ENCODE measurements at places on chromosomes 7 and 10. TPM values are rescaled to one million over a fixed set of nuclear protein-coding genes. Genes with fewer than 3 reads are reported as not detected.
A peak's percentile ranks its signal among the peaks of the same experiment; 100 is the strongest.

DNA sequence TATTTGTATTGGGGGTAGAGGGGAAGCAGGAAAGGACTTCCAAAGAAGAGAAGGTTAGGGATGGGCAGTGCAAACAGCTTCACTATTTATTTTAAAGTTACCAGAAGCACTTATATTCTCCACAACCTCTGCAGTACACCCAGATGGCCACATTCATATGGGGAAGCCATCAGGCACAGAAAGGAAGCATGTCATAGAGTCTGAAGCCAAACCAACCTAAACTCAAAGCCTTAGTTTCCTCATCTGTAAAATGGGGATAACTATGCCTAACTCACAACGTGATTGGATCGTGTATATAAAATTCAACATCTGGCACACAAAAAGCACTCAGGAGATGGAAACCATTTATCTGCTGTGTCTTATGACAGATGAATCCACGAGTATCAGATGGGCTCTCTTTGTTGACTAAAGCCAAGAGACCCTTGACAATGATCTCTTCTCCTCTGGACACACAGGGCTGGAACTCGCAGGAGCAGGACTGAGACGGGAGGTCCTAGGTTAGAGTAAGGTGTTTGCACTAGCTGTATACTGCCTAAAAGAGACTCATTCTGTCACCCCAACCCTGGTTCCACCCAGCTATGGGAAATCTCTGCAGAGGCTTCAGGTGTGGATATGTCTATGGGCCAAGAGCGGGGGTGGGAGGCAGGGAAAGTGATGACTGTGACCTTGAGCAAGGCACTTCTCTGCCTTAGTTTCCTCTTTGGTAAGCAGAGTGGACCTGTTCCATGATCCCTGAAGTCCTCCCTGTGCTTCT, 1.8 kb downstream of the KIAA1549 start:
- H3K4me3 ChIP-seq = peak overlapping the region; percentile 92
- H3K27ac ChIP-seq = no peak overlapping the region
- H3K4me1 ChIP-seq = peaks cover 46% of the 10 kb centered on the region
- DNase-seq = no peak

DNA sequence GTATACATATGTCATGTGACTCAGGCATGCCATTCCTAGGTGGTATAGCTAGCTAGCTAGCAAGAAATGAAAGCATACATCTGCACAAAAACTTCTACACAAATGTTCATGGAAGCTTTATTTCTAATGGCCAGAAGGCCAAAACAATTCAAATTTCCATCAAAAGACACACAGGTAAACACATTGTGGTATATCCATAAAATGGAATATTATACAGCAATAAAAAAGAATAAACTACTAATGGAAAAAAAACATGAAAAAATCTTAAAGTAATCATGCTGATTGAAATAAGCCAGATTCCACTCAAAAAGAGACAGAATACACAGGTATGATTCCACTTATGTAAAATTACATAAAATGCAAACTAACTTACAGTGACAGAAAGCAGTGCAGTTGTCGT, 154.3 kb downstream of the MACC1 start:
- DNase-seq = no peak
- H3K27ac ChIP-seq = no peak overlapping the region
- no peak overlapping the region for H3K4me3 ChIP-seq
- H3K4me1 ChIP-seq = peaks cover 13% of the 10 kb centered on the region
- H3K27me3 ChIP-seq = no peaks in the 10 kb centered on the region
- peaks cover 6% of the 10 kb centered on the region for H3K36me3 ChIP-seq

DNA sequence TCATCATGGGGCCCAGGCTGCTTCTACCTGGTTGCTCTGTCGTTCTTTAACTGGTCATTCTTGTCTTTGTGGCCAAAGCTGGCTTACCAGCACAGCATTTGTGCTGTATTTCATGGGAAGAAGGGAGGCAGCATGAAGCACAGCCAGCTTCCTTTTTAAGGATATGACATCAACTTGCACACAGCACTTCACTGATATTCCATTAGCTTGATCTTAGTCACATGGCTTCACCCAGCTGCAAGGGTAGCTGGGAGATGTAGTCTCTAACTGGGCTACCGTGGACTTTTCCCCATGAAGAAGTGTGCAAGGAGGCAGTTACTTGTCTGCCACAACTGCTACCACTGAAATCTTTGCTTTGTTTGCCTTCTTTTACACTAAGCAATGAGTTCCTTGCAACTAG, 525.2 kb downstream of the LRMDA start:
- H3K36me3 ChIP-seq = no peaks in the 10 kb centered on the region
- no peak overlapping the region for H3K27ac ChIP-seq
- no peak for DNase-seq
- no peak overlapping the region for H3K4me3 ChIP-seq
- no peaks in the 10 kb centered on the region for H3K27me3 ChIP-seq

DNA sequence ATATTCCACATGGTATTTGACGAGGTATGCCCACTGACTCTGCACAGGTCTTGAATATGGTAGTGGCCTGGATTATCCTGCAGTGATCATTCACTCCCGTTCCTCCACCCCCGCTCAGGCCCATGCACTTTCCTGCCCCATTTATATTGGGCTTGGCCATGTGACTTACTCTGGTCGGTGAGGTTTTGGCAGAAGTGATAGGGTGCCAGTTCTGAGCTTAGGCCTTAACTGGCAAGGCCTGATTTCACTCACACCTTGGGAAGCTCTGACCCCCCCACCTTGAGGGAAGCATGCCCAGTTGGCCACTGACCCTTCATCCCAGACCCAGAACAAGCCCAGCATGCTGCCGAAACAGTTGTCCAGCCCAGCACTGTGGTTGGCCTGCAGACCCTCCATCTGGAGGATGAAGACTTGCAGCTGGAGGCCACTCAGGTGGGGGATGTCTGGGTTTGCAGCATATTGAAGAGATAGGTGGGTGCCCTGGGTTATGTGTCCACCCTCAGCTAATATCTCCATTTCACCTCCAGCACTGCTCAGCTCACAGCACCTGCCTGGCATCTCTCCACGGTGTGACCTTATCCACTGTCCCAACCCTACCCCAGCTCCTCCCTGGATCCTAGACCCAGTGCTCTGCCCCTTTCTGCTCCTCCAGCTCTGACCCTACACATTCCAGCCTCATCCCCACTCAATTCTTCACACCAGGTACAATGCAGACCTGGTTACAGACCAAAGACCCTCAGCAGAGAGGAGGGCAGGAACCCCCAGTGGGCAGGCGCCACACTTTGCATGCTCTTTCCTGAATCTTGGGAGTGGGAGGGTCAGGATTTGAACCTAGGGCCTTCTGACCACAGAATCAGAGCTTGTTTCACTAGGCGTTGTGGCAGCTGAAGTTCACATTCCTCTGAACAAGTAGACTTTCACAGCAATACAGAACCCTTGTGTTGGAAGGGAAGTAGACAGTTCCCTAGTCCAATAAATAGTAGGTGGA, 138.1 kb upstream of the CHST15 start:
- DNase-seq = no peak
- H3K36me3 ChIP-seq = no peaks in the 10 kb centered on the region
- no peak overlapping the region for H3K27ac ChIP-seq
- H3K4me3 ChIP-seq = no peak overlapping the region
- H3K4me1 ChIP-seq = no peaks in the 10 kb centered on the region

DNA sequence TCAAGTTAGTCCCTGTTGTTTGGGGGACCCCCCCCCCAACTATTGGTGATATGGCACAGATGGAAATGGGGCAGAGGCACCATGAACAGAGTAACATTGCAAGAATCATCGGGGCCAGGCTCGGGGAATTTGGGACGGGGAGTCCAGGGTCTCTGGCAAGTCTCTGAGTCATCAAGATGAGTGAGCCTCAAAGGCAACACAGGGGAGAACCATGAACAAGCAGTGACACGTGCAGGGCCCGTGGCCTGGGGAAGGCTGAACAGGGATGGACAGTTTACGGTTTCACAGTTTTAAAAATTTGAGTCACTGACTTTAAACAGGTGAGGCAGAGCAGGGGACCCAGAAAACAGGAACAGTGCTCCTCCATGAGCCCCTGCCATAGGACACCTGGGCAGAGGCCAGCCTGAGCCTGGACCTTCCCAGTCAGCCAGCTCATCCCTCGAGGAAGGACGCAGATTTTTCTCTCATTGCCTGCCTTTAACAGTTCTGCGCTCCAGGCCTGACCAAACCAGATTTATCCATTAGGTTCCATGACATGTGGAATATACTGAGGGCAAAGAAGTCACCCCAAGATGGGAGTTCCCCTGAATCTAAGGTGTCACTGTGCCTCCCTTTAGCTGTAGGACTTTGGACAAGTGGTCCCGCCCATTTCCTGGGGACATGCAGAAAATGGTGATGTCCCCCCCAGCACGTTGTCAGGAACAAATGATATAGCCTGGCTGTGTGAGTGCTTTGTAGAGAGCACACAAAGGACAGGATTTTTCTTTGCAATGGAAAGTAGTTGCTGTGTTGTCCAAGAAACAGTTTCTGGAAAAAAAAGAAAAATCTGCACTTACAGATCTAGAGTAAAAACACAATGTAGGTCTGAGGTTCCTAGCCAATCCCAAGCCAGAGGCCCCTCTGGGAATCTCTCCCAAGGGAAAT, 23.8 kb downstream of the CHST15 start:
- H3K4me1 ChIP-seq = peaks cover 38% of the 10 kb centered on the region
- DNase-seq = no peak
- H3K36me3 ChIP-seq = no peaks in the 10 kb centered on the region
- H3K27ac ChIP-seq = no peak overlapping the region
- no peaks in the 10 kb centered on the region for H3K27me3 ChIP-seq

Gene BAG3
- total RNA-seq = 8.2 TPM
